Fibroblast of villous mesenchyme (primary cell): ENCODE measurements at places on chromosomes 13 and 19.

- peak; percentile 46 for DNase-seq
Observed at GRCh38 chr13:50928659-50929462, 19.3 kb downstream of the RNASEH2B start.

DNA sequence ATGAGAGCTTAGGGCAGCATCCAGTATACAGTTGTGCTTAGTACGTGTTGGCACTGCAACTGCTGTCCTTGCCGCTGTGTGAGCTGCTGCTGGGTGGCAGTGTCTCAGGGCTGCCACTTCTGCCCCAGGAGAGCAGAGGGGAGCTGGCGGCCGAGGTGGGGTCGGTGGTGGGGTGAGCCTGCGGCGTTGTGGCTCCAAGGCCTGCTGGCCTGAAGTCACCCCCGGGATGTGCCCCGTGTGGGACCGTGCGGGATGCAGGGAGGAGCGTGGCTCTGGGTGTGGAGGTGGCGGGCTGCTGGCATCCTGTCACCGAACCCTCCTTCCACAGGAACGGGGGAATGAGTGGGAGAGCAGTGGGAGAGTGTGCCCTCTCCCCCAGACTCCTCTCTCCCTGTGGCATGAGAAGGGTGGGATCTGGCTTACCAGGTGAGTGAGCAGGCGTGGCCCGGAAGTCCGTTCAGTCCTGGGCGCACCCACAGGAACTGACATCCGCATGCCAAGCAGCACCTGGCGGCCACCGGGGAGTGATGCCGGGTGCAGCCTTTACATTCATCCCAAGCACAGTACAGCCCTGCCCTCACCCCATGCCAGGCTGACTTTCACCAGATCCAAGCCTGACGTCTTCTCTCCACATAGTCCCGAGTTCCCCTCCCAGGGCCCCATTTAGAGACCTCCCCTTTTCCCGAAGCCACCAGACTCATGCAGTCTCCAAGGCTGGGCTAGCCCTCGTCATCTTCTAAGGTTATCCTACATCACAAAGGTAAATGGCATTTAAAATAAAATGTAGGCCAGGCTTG, 26.6 kb downstream of the MCF2L start:
- DNase-seq, result no peak

- DNase-seq, result no peak
Observed at GRCh38 chr19:33508009-33508408, 13.6 kb downstream of the PEPD start.

GRCh38 chr13:30078059-30078458, 227.6 kb upstream of the UBL3 start:
- DNase-seq, result no peak

- DNase-seq, result no peak
Observed at GRCh38 chr13:58018865-58019264, 387.3 kb downstream of the PCDH17 start.

DNA sequence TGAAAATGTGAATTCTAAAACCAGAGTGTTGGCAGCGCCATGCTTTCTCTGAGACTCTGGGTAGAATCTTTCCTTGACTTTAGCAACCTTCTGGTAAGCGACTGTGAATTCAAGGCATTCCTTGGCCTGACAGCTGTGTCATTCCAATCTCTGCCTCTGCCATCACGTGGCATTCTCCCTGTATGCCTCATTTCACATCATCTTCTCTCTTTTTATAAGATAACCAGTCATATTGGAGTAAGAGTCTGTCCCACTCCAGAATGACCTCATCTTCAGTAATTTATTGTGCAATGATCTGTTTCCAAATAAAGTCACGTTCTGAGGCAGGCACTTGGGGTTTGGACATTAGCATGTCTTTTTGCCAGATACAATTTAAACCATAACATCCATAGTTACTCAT, 103.4 kb upstream of the POSTN start:
- DNase-seq, result peak; percentile 96

GRCh38 chr13:100535426-100536135, 53.0 kb downstream of the GGACT start:
- peak; percentile 56 for DNase-seq

GRCh38 chr13:77038907-77039480, 12.0 kb upstream of the FBXL3 start:
- no peak for DNase-seq

DNA sequence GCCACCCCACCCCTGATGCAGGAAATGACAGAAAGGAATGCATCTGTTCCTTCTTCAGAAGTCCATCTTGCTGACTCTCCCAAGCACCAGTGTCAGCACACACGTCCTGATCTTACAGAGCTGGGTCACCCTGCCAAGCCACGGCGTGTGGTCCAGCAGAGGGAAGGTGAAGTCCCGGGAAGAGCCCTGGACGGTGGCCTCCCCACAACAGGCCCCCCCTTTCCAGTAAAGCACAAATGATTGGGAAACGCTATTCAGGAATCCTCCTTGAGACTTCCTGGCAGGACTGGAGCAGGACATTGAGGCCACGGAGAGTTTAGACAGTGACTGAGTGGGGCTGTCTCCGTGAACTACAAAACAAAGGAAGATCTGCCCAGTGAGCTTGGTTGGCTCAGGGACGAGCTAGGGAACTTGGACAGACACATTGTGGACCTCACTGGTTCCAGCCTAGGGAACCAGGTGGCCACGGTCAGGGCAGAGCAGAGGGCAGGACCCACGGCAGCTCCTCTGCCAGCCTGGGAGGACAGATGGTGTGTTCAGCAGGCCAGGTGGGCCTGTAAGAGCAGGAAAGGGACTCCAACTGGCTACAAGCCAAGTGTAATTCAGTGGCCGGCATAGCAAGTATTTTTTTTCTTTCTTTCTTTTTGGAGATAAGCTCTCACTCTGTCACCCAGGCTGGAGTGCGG, 41.7 kb downstream of the ELL start:
- peak; percentile 91 for DNase-seq

- DNase-seq, result no peak
Observed at GRCh38 chr13:50441130-50441529, 402.4 kb downstream of the DLEU7 start.

- no peak for DNase-seq
Observed at GRCh38 chr13:87554045-87554444, 117.1 kb upstream of the SLITRK5 start.
